ENCODE measurements at places on chromosomes 7 and 10.

DNA sequence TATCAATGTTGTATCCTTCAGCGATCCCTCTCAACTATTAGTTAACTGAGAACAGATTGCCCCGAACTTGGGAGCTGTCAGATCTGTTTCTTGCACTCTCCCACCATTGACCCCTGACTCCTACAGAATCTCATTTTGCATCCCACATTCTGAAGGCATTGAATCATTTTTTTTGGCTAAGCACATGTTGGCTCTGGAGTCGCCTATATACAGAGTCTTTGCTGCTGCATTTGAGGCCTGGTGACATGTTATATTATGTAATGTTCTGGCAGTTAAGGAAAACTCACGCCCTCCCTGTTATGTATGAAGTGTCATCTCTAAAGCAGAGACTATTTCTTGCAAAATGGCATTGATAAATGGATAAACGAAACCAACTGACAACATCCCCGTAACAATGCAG is 159.2 kb upstream of the ITGB1 start:
- DNase-seq: no peak

DNA sequence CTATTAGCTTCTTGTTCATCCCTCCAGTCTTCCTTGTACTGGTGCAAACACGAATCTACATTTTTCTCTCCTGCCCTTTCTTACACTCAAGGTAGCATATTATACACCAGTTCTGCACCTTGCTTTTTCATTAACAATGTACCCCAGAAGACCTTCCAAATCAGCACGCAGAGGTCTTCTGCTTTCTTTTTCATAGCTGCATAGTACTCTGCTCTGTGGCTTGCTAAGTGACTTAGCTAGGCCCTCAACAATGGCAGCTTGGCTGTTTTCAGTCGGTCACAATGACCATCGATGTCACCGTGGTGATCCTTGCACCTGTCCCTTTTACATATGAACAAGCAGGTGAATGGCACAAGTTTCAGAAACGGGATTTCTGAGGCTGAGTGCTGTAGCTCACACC is 5.1 kb upstream of the MAFK start:
- no peak for DNase-seq

- DNase-seq: no peak
Measured at GRCh38 chr7:158975526-158976467, 119.4 kb downstream of the DYNC2I1 start.

- DNase-seq: no peak
Measured at GRCh38 chr7:25399000-25399750, 170.9 kb upstream of the NPVF start.
